ENCODE measurements at places on chromosomes 12 and 14. TPM values are rescaled to one million over a fixed set of nuclear protein-coding genes. Genes with fewer than 3 reads are reported as not detected.
A peak's percentile ranks its signal among the peaks of the same experiment; 100 is the strongest.

GRCh38 chr14:20435582-20436362 lies at the start of gene KLHL33:
KLHL33 (minus strand) TSS chr14:20436166; CDS start chr14:20435811, 355 bp downstream.
- DNase-seq, result no peak

DNA sequence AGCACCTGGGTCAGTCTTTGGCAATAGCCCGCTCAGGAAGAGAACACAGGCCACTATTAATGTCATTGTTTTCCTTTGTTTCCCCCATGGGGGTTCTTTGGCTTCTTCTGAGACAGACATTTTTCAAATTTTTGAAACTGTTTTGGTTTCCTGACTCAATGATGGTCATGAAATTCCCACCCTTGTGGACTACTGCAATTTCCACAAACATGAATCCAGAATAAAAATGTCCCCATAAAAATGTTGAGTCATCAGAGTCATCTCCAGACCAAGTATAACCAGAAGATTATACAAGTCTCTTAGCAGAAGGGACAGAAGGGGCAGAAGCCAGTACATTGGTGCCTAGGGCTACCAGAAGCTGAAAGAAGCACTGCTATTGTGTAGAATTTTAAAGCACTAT lies 29.1 kb downstream of the SLCO1A2 start:
- DNase-seq, result no peak

DNA sequence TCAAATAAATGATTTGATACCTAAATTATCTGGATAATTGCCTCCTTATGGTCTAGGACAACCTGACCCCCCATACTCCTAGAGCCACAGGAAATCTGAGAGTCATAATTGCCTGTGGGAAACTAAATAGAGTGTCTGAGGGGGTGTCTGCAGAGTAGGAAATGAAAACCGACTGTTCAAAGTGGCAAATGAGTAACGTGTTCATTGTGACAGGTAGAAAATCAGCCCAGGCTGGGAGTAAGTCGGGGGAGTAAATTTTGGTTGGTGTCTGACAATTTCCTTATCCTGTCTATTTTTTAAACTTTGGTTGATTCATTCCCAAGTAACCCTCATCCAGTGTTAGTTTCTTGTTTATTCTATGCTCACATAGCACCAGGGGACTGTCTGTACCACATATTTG lies 51.6 kb upstream of the HOXC13 start:
- no peak for DNase-seq

DNA sequence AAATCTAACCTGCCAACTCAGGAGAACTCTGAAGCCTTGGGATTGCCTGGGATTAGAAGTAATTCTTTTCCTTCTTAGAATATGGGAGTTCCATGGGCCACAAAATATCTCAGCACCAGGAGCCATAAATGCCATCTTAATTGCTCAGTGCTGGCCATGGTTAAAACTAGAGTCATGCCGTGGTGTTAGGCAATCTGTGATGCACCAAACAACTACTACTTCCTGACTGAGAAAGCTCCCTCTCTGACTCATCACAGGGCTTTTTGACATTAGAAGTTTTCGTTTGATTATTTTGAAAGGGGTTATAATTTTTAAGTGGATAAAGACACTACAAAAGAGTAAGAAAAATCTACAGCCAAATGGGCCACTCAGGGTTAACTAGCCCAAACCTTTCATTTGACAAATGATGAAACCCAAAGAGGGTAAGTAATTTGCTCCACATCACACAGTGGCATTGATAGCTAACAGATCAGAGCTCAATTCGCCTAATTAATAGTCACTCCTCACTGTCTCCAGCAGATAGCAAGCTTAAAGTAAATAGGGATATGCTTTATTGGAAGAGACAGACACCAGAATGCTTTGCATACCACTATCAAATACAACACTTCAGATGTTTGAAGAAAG lies 377.3 kb downstream of the EMP1 start:
- no peak for DNase-seq

DNA sequence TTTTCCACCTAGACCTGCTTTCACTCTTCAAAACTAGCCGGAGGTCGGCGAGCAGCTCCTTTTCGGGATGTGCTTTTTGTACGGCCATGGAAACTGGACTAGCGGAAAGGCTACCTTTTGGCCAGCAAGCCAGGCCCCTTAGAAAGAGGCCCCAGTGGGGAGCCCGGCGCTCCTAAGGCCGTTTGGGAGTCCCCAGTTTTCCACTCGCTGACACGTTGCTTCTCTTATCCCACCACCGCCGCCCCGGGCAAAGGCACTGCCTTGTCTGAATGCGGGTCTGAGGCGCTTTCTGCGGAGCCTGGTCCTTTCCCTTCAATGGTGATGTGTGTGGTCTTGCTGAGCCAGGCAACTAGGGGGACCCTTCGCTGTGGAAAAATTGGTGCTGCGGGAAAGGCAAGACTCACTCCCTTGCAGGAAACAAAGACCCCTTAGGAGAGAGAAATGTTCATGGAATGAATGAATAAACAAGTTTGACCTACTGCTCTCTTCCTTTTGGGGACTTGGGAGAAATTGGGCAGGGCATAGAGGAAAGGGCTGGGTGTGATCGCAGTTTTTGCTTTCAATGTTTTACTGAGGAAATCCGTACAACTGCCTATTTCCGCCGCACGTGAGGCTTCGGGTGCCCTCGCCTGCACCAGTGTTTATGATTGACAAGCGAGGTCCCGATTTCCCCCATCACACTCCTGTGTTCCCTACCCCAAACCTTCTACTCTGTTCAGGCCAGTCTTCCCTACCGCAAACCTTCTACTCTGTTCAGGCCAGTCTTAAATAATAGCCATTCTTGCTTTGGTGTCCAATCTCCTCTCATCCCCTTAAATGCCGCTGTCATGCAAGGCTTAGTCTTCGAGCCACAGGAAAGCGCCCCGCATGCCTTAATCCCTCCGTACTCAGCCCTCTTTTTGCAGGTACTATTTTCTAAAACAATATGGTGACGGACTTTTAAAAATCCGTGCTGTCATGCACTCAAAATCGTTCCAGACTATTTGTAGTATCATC lies 1.0 kb upstream of the SLC38A2 start:
- peak; percentile 70 for DNase-seq

DNA sequence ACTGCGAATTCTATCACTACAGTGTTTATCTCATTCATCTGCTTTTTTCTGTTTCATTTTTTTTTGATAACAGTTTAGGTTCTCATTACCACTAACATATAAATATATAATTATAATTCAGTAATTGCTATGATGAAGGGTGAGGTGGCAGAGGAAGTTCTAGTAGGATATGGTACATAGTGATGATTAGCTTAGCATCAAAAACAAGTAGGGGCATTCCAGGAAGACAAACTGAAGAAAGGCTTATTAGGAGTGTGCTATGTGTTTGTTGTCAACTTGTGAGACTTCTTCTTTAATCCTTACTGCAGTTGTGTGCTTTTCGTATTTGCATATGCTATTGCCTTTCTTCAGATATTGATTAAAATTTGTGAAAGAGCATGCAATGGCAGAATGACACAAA lies 20.6 kb downstream of the FUT8 start:
- no peak for DNase-seq

GRCh38 chr12:53069621-53070410 lies 9.4 kb downstream of the SPRYD3 start:
- DNase-seq, result no peak

DNA sequence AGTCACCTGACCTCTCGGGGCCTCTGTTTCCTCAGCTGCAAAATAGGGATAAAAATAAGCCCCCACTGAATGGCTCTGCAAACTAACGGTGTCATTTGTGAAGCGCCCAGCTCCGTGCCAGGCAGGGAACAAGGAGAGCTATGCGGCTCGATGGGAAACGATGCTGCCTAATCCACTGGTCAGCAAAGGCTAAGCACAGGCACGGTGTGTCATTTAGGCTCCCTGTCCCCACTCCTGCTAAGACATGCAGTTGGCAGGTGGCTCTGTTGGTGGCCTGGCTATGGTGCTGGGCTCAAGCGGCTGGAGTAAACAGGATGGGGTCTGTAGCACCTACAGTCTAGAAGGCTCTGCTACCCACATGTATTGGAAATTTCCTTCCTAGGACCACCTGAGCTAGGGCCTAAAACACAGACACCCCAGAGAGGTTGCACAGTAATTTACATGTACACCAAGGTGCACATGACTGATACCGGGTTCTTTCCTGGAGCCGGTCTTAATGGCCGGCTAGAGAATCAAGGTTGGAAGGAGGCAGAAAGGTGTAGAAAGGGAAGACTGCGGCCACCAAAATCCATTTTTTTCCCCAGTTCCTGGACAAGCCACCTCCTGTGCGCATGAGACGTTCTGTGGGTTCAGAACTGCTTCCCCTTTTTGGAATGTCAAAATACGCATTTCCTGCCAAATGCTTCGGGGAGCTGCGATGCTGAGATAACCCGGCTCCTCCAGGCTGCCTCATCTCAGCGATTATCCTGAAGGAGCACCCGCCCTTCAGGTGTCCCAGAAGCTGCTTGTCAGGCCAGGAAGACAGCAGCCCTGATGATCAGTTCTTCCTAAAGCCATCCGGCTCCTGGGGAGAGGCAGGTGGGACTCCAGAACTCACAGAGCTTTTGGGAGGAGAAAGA lies 1.0 kb downstream of the CACNA2D4 start:
- DNase-seq, result no peak

Gene C14orf39
- 1.9 TPM for total RNA-seq

DNA sequence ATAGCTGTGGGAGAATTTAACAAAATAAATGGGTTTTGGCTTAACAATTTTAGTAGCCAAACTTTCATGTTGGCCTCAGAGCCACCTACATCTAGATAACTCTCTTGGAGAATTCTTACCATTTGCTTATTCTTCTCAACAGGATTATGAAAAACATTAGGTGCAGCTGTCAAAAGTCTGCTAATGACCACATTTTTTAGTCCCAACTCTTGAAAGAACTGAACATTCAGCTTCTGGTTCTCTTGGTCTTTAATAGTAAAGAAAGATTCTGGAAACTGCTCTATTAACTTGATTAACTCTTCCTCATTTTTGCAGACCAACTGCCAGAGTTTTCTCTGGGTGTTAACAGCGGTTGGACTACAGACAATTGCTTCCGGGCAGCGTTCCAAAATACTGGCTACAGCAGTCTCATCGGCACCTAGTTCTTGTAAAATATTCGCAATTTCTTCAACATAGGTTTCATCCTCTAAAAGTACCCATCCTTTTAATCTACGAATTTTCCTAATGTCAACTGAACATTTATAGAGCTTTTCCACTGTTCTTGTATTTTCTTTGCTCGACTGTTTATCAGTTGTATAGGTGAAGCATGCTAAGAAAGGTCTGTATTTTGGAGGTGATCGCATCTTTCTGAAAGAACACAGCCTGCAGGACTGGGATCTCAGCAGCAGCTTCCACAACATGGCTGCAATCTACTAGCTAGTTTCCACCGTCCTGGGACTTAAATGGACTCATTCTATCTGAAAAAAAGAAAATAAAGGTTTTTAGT lies 8.7 kb downstream of the MTERF2 start:
- DNase-seq, result no peak

Gene SUOX
- total RNA-seq, result 23.2 TPM

GRCh38 chr12:53506450-53506785 lies 866 bp downstream of the NPFF start:
- no peak for DNase-seq

DNA sequence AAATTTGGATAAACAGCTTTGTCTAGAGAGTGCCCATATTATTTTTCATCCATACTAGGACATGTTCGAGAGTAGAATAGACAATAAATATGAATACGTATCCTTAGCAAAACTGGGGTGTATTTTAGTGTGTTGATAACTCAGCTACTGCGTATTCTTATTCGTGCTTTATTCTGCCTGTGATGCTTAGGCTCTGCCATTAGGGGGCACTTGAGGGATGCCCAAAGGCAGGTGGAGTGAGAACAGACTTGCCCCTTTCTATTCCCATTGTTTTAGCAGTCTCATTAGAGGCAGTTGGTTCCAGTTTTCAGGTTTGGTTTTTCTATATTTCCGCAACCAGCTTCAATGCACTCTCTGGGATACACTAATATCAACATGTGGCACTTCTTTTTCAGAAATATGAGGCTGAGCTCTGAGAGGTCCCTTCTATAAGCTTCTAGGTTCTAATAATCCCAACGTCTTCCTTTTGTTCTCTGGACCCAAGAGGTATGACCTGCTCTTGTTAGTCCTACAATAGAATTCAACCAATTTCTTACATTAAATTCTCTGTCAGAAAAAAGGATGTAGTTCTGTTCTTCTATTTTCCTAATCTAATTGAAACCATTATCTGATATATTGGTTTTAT lies 985.7 kb upstream of the FBXO33 start:
- DNase-seq, result peak; percentile 60

DNA sequence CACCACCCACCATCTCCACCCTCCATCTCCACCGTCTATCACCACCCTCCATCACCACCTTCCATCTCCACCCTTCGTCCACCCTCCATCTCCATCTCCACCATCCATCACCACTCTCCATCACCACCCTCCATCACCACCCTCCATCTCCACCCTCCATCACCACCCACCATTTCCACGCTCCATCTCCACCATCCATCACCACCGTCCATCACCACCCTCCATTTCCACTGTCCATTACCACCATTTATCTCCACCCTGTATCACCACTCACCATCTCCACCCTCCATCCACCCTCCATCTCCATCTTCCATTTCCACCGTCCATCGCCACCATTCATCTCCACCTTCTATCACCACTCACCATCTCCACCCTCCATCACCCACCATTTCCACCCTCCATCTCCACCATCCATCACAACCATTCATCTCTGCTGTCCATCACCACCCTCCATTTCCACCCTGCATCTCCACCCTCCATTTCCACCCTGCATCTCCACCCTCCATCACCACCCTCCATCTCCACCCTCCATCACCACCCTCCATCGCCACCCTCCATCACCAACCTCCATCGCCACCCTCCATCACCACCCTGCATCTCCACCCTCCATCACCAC lies 6.1 kb upstream of the CEP170B start:
- DNase-seq, result no peak

Gene CPNE8
- 7.2 TPM for total RNA-seq

GRCh38 chr14:28307506-28307905 lies 459.1 kb upstream of the FOXG1 start:
- no peak for DNase-seq

Gene KCNK13
- total RNA-seq, result 0.14 TPM

- no peak for DNase-seq
Measured at GRCh38 chr14:98886982-98887381, 385.0 kb downstream of the BCL11B start.

Gene CLEC4D
- total RNA-seq, result not detected

GRCh38 chr12:130421896-130422295 lies 84.2 kb downstream of the PIWIL1 start:
- DNase-seq, result no peak

Gene SDSL
- 0.41 TPM for total RNA-seq

Gene CEBPE
- total RNA-seq, result not detected

Gene TOMM20L
- not detected for total RNA-seq

- DNase-seq, result no peak
Measured at GRCh38 chr12:22577667-22578066, 33.3 kb upstream of the C2CD5 start.

- no peak for DNase-seq
Measured at GRCh38 chr14:100422556-100423316, 99.6 kb downstream of the SLC25A47 start.

Gene NAB2
- 16.5 TPM for total RNA-seq

DNA sequence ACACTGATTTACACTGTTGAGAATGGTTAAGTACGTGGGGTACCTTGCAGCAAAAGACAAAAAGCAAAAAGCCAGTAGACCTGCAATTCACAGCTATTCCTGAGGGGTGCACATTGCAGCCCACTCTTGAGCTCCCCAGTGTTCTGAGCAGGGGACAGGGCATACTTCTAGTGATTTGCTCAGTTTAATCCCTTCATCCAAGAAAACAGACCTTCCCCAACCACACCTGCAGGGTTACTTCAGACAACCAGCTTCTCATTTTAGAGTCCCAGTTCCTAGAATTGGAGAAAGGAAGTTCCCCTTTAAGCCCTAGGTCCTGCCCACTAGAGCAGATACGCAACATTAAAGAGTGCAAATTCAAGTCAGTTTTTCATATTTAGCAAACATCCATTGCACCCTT lies 3.6 kb upstream of the WSB2 start:
- DNase-seq, result peak; percentile 26

Gene AKAP6
- total RNA-seq, result 0.63 TPM

Measured in WTC11 (cell line).